ENCODE measurements at places on chromosomes 1 and 21.

DNA sequence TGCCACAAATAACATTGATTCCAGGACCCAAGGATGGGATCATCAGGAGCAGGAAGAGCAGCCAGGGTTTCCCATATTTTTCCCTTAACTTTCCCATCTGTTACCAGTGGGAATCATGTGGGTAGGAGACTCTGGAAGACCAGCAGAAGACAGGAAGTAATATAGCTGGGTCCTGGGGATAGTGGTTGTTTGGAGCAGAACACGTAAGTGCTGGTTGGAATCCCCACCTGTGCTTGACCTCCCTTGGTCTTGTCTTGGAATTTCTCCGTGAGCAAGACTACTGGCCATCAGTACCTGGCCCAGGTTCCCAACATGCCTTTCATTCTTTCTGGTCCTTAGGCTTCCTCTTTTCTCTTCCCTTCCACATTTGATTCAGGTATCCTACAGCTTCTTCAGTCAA is 20.9 kb upstream of the SLC27A3 start:
- no peak for DNase-seq

DNA sequence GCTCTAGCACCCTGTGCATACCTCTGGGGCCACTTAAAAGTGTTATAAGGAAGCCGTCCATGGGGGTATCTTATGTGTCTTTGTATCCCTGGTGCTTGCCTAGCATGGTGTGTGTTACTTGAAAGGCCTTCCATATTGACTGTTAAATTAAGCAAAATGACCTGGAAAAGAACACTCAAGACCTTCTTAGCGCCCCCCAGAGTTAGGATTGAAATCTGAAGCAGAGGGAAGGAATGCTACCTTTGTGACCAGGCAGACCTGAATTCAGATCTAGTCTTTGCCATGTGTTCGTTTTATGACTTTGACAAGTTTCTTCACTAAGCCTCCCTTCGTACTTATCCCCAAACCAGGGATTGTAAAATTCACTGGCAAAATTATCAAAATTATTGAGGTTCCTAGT is 59.9 kb downstream of the SLC22A15 start:
- DNase-seq: no peak

GRCh38 chr1:230327892-230328284 is 98.2 kb downstream of the PGBD5 start:
- no peak for DNase-seq

DNA sequence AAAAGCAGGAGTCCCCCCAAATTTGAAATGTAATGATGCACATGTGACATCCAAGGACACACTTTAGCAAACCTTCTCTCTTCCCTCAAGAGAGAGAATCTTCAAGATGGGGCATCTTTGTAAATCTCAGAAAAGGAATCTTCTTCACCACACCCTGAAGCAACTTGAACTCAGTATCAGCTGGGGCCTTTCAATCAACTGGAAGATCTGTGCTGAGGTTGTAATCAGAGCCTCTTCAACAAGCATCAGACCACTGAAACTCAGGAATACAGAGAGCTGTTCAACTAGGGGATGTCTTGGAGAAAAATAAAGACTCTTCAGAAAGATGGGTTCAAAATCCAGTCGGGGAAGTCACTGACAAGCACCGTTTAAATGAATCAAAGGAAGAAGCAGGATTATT is 92.5 kb upstream of the CAMK1G start:
- no peak for DNase-seq

- no peak for DNase-seq
Measured at GRCh38 chr1:1118876-1119220, 3.0 kb upstream of the C1orf159 start.

- DNase-seq: no peak
Measured at GRCh38 chr1:119541389-119541788, 34.4 kb downstream of the HSD3B1 start.

GRCh38 chr1:111364690-111365089 is 62.8 kb downstream of the OVGP1 start:
- DNase-seq: no peak

DNA sequence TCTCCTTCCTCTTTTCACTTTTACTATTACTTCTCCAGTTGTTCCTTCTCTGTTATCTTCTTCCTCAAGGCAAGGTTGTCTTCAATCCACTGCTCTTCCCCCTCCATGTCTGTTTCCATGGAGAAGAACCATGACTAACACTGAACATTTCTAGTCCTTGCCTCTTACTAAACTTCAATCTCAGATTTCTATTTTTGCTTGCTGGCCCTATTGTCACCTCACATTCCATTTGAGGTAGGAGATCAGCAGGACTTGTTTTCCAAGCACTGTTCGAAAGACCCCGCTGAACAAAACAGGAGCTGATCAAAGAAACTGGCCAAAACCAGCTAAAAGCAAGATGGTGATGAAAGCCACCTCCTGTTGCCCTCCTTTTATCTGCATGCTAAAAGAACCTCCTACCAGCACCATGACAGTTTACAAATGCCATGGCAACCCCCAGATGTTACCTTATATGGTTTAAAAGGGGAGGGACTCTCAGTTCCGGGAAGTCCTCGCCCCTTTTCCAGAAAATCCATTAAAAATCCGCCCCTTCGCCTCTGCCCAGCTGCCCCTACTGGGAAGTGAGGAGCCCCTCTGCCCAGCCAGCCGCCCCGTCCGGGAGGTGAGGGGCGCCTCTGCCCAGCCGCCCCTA is 22.6 kb downstream of the GON4L start:
- DNase-seq: no peak

GRCh38 chr1:157348538-157349480 is 203.5 kb downstream of the FCRL5 start:
- DNase-seq: no peak

- no peak for DNase-seq
Measured at GRCh38 chr1:221937155-221937953, 195.5 kb upstream of the DUSP10 start.

GRCh38 chr1:185719021-185719420 is 15.2 kb upstream of the HMCN1 start:
- no peak for DNase-seq

DNA sequence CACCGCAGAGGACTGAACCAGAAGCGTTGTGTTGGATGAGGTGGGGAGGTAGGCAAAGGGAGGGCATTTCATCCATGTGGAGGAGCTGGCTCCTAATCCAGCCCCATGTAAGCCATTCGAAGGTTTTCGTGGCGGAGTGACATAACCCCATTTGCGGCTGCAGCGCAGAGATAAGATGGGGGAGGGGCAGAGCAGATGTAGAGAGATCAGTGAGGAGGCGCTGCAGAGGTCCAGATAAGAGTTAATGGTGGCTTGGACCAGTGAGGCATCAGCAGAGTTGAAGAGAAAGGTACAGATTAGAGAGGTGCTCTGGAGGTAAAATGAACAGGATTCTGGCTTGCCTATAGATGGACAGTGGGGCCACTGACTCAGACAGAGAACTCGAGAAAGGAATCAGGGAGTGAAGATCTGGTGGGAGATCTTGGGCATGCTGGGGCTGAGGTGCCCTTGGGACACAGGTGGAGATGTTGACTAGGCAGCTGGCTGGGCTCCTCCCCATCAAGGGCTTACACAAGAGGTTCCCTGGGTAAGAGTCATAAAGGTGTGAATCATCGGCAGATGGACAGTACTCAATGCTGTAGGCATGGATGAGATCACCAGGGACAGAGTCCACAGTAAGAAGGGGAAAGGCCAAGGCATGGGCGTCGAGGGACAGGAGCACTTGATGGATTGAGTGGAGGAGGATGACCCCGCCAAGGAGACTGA is 7.8 kb upstream of the PTPRF start:
- peak; percentile 23 for DNase-seq

DNA sequence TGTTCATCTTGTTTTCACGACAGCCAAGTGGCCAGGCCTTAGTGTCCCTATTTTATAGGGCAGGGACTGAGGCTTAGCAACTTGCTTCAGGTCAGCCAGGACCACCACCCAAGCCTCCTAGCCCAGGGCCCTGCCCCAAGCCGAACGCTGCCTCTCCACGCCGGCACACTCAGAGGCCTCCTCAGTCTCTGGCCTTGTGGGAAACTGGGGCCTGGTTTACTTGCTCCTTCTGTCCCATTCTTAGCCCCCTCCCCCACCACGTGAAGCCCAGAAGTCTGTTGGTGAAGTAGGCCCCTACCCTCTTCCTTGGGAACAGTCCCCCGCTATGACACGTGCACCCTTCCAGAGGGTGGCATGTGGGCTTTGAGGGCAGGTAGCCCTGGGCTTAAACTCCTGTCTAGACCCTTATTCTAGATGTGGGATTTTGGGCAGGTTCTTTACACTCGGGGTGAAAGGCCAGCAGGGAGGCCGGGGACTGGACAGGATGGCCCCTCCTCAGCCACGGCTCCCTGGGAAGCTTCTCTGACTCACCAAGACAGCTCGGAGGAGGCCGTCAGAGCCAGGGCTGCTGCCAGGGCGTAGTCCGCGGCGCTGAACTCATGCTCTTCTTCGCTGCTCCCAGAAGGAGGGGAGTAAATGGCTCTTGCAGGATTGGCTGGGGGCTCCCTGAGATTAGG is 4.3 kb downstream of the MYOM3 start:
- DNase-seq: no peak

DNA sequence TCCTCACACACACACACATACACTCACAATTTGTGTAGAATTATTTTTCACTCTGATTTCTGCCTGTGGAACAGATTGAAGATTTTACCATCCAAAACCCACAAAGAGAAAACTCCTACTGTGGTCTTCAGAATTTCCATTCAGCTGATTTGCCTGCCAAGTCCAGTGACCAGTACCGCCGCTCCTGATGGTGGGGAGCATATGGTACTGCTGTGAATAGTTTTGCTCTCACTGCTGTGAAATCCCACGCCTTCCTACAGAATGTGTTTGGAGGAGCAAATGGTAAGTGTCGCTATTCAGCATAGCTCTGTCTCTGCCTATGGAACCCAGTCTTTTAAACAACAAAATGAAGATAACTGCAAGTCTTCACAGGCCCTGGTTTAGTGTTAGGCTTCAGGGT is 629.5 kb downstream of the LMO4 start:
- DNase-seq: no peak

DNA sequence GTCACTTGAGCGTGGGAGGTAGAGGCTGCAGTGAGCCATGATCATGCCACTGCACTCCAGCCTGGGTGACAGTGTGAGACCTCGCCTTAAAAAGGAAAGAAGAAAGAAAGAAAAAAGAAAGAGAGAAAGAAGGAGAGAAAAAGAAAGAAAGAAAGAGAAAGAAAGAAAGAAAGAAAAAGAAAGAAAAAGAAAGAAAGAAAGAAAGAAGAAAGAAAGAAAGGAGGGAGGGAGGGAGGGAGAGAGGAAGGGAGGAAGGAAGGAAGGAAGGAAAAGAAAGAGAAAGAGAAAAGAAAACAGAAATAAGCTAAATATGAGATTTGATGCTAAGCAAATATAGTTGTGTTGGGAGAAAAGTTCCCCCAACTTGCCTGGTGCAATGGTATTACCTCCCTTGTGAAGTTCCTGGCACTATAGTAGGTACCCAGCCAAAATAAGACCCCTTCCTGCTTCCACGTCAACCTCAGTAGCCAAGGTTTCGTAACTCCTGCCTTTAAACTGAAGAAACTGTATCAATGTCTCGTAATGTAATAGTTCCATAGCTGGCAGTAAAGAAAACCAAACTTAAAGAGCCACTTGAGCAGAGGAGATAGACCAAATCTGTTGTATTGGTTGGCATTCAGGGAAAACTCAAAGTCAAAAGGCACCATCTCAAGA is 88.1 kb upstream of the HNRNPU start:
- DNase-seq: no peak
